Hematopoietic multipotent progenitor cell (in vitro differentiated cells): ENCODE measurements at places on chromosomes 1 and 21.
A peak's percentile ranks its signal among the peaks of the same experiment; 100 is the strongest.

- peak; percentile 91 for DNase-seq
Observed at GRCh38 chr21:33894736-33895288, 20.8 kb downstream of the ATP5PO start.

GRCh38 chr1:109846162-109846561 lies 64.5 kb upstream of the CSF1 start:
- DNase-seq, result no peak

DNA sequence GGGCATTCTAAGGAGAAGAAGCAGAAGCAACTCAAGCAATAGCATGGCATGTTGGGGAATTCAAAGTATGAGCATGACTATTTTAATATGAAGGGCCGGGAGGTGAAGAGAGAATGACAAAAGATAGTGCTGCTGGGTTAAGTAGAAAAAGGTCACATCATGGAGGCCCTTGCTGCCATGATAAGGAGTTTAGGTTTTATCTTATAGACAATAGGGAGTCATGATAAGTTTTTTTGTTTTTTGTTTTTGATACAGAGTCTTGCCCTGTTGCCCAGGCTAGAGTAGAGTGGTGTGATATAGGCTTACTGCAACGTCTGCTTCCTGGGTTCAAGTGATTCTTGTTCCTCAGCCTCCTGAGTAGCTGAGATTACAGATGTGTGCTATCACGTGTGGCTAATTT lies 3.1 kb downstream of the BNIPL start:
- DNase-seq, result no peak

DNA sequence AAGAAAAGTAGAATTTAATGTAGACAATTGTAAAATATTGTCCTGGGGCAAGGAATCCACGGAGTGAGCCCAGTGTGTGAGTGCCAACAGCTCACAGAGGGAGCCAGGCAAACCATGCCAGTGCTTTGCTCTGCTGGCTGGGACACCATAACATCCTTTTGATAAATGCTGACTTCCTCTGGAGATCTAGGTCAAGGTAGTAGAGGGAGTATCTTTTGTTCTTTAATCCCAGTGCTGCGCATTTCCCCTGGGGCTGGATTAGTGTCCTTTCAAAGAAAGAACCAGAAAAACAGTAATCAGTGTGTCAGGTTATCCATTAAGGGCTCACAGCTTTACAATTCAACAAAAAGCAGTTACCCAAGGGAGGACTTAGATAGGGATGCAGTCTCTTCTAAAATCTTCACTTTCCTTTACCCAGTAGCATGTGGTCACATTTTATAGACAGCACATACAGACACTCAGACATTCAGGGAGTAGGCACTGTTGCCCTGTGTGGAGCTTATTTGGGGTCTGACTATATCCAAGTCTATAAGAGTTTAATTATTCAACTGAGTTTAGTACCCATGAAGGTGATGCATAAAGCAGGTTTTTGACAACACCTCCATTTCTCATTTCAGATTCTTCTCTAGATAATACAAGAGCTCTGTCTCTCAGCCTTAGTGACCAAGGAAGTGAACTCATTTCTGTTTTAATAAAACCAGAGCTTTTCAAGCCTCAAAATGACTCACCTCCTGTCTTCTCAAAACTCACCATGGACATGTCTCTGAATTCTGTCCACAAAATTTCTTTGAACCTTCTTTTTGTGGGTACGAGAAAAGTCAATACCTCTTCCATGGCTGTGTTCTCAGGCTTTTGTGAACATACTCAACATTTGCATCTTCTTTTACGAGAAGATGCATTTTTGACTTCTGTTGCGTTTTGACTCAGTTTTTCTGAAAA lies 215.3 kb downstream of the BRINP2 start:
- no peak for DNase-seq

DNA sequence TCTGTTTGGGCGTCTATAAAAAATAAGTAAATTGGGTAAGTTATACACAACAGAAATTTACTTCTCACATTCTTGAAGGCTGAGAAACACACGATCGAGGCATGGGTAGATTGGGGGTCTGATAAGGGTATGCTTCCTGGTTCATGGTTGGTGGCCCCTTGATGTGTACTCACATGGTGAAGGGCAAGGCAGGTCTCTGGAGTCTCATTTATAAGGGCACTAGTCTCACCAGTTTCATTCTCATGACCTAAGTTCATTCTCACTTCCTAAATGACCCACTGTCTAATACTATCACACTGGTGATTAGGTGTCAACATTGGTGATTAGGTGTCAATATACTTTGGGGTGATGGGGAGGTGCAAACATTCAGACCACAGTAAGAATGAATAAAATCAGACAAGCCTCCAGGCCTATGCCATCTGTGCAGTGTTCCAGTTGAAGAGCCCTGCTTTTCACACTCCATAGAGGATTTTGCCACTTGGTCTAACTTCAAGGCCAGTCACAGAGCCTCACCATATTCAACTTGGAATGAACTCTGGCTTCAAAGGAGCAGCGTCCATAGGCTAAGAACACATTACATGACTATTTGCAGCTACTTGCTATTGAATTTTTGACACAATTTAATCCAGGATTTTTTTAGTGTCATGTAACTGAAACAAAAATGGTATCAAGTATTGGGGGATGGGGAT lies 2.5 kb upstream of the GBP4 start:
- DNase-seq, result no peak

GRCh38 chr1:21665711-21666575 lies 3.2 kb downstream of the RAP1GAP start:
- no peak for DNase-seq

GRCh38 chr1:7941437-7941793 lies 776 bp upstream of the TNFRSF9 start:
- DNase-seq, result no peak

DNA sequence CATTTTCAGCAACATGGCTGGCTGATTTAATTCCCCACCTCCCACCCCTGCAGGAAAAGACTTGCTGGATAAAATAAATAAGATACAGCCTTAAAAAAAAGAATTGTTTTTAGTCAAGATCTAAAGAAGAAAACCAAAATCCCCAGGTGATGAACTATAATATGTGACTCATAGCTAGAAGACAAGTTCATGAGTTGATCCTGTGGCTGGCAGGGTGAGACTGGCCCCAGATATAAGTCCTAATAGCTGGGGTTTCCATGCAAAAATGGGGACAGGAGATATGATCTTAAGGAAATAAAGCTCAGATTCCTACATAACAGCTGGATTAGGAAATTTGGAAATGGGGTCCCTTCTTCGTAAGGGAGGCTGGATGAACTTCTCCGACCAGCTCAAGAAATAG lies 21.9 kb upstream of the RGSL1 start:
- no peak for DNase-seq

- DNase-seq, result no peak
Observed at GRCh38 chr1:61357539-61357938, 275.2 kb downstream of the NFIA start.

DNA sequence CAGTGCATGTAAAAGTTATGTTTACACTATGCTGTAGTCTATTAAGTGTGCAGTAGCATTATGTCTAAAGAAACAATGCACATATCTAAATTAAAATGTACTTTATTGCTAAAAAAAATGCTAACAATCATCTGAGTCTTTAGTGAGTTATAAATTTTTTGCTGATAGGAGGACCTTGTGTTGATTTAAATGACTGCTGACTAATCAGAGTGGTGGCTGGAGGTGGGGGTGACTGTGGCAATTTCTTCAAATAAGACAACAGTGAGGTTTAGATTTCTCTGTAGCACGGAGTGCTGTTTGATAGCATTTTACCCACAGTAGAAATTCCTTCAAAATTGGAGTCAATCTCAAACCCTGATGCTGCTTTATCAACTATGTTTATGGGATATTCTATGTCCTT lies 37.0 kb downstream of the HS2ST1 start:
- DNase-seq, result no peak

- no peak for DNase-seq
Observed at GRCh38 chr1:62530516-62531154, 66.7 kb upstream of the ANGPTL3 start.
